CD8-positive, alpha-beta memory T cell (primary cell): ENCODE measurements at places on chromosomes 1 and 21. TPM values are rescaled to one million over a fixed set of nuclear protein-coding genes. Genes with fewer than 3 reads are reported as not detected.

GRCh38 chr1:54114955-54115354 lies 37.8 kb downstream of the CDCP2 start:
- no peaks in the 10 kb centered on the region for H3K27me3 ChIP-seq
- no peak overlapping the region for H3K4me3 ChIP-seq
- H3K36me3 ChIP-seq: no peaks in the 10 kb centered on the region
- no peak overlapping the region for H3K27ac ChIP-seq

DNA sequence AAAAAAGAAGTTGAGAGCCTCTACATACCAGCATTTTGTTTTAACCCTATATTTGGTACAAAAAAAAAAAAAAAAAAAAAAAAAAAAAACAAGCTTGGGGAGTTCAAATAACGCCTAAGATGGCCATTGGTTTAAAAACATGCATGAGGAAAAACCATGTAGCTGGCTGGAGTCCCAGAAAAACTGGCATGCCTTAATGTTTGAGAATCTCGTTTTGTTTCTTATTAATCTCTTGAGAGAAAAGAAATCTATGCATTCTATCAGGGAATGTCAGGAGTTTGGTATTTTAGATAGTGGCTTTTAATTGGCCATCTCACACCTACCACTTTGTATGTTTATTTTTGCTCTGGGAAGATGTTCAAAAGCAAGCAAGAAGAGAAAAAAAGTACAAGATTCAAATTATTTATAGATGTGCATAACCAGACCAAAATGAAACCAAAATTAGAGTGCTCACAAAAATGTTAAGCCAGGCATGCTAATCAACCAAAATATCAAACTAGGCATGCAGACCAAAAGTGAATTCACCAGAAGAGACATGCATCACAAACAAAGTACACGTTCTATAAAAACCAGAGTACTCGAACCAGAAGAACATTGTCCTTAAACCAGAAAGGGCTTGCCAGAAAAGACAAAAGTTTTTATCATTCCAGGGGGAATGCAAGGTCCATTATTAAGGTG lies 156.6 kb downstream of the AK5 start:
- H3K36me3 ChIP-seq: no peaks in the 10 kb centered on the region
- H3K27ac ChIP-seq: no peak overlapping the region
- DNase-seq: no peak
- H3K4me3 ChIP-seq: no peak overlapping the region
- no peaks in the 10 kb centered on the region for H3K27me3 ChIP-seq

- no peak for DNase-seq
- H3K27ac ChIP-seq: no peak overlapping the region
- no peaks in the 10 kb centered on the region for H3K36me3 ChIP-seq
- H3K4me1 ChIP-seq: no peaks in the 10 kb centered on the region
- H3K27me3 ChIP-seq: peaks cover 11% of the 10 kb centered on the region
- H3K4me3 ChIP-seq: no peak overlapping the region
These were observed 460 bp upstream of the ADORA1 start for GRCh38 chr1:203126866-203127665.

- H3K36me3 ChIP-seq: no peaks in the 10 kb centered on the region
- H3K27me3 ChIP-seq: no peaks in the 10 kb centered on the region
- no peak for DNase-seq
- peak overlapping the region; percentile 94 for H3K4me3 ChIP-seq
- H3K27ac ChIP-seq: peak overlapping the region; percentile 78
These were observed 314 bp downstream of the DPH5 start for GRCh38 chr1:101025283-101025656.

- H3K4me1 ChIP-seq: no peaks in the 10 kb centered on the region
- no peak overlapping the region for H3K27ac ChIP-seq
- no peak for DNase-seq
- no peak overlapping the region for H3K4me3 ChIP-seq
These were observed 42.2 kb downstream of the SPATA17 start for GRCh38 chr1:217673387-217673786.

DNA sequence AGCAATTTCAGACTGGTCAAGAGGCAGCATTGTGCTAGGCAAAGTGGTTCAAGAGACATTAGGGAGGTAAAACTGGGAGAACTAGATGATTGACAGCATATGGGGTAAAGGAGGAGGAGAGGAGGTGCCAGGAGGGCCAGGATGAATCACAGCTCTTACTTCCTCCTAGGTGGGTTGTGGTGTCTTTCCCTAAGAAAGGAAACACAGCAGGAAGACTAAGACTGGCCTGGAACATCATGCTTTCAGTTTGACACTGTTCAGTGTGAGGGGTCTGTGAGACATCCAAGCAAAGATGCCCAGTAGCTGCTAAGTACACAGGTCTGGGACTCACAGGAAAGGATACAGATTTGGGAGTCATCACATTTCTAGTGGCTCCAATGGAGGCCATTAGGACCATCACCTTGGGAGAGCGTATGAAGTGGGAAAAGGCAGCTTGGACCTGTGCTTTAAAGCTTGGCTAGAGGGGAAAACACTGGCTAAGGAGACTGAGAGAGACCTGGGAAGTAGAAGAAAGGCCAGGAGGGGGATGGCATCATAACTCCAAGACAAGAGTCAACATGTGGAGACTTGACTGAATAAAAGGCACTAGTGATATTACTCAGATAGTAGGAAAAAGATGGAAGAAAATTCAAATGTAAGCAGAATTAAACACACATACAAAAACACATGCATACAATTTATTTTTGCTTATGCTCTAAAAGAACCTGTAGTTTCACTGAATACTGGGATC lies 17.3 kb downstream of the CD58 start:
- H3K4me1 ChIP-seq: peaks cover 17% of the 10 kb centered on the region
- no peak overlapping the region for H3K4me3 ChIP-seq
- no peaks in the 10 kb centered on the region for H3K27me3 ChIP-seq
- no peaks in the 10 kb centered on the region for H3K36me3 ChIP-seq
- no peak for DNase-seq
- no peak overlapping the region for H3K27ac ChIP-seq

DNA sequence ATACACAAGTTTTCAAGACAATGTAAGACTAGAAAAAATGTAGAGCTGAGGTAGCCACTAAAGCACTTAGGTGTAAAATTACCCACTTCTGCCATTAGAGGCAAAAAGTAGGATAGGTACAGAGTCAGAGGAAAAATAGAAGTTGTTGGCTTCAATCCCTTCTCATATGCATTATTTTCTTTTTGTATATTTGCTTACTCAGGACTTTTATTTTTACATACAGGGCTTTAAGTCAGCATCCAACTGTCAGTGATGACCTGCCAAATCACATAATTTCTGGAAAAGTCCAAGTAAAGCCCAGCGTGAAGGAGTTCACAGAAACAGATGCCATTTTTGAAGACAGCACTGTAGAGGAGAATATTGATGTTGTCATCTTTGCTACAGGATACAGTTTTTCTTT lies 211.0 kb upstream of the POGK start:
- no peak overlapping the region for H3K4me3 ChIP-seq
- no peak for DNase-seq
- H3K4me1 ChIP-seq: no peaks in the 10 kb centered on the region
- H3K27ac ChIP-seq: no peak overlapping the region
- no peaks in the 10 kb centered on the region for H3K27me3 ChIP-seq
- H3K36me3 ChIP-seq: no peaks in the 10 kb centered on the region

DNA sequence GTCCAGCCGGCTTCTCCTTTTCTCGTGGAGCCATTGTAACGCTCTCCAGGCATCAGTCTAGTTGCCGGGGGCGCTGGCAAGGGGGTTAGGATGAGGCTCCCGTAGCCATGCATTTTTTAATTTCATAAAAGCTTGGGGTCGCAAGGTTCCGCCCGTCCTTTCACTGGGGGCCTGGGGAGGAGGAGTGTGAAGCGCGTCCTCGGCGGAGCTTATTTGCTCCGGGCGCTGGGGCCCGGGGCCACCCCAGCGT lies 1.6 kb downstream of the ADGRL2 start:
- no peaks in the 10 kb centered on the region for H3K36me3 ChIP-seq
- no peaks in the 10 kb centered on the region for H3K4me1 ChIP-seq
- H3K27me3 ChIP-seq: no peaks in the 10 kb centered on the region
- H3K4me3 ChIP-seq: no peak overlapping the region
- no peak for DNase-seq

The TSTD1 gene
- 288 TPM for polyA plus RNA-seq

The GSTM5 gene
- polyA plus RNA-seq: not detected

The EXO1 gene
- polyA plus RNA-seq: 0.49 TPM

The S100A7 gene
- polyA plus RNA-seq: not detected

The SAMSN1 gene
- polyA plus RNA-seq: 34.1 TPM
